ENCODE measurements at places on chromosomes 2 and 18.
A peak's percentile ranks its signal among the peaks of the same experiment; 100 is the strongest.

- DNase-seq: no peak
These were observed 417.1 kb downstream of the HRH4 start for GRCh38 chr18:24877546-24877945.

DNA sequence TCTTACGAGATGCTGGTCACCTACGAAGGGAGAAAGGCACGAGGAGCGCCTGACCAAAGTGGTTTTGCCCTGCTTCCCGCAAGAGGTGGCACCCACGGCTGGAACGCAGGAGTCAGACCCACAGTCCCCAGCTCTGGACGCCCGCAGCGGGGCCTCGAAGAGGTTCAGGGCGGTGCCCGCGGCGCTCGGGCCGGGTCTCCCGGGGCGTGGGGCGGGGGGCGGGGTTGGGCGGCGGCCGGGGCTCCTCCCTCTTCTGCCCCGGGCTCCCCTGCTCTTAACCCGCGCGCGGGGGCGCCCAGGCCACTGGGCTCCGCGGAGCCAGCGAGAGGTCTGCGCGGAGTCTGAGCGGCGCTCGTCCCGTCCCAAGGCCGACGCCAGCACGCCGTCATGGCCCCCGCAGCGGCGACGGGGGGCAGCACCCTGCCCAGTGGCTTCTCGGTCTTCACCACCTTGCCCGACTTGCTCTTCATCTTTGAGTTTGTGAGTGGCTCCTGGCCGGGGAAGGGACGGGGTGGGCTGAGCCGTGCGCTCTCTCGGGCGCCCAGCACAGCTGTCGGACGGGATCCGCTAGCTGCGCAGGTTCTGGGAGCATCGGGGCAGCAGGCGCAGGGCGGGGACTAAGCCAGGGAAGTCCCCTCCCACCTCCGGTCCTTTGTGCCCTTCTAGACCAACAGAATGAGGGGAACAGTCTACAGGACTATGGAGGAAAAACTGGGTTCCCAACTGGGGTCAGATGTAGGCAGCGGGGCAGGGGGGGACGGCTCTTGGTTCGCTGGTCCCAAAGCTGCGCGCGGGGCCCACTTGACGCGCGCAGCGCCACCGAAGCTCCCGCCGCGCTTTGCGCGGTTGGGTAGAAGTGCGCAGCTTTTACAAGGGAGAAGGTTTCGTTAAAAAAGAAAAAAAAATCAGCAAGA is at the start of gene MAL:
Gene MAL (plus strand): TSS at position 303 of the 914 bp plus-strand sequence. CDS start 85 bp downstream, at position 388.
- DNase-seq: no peak

DNA sequence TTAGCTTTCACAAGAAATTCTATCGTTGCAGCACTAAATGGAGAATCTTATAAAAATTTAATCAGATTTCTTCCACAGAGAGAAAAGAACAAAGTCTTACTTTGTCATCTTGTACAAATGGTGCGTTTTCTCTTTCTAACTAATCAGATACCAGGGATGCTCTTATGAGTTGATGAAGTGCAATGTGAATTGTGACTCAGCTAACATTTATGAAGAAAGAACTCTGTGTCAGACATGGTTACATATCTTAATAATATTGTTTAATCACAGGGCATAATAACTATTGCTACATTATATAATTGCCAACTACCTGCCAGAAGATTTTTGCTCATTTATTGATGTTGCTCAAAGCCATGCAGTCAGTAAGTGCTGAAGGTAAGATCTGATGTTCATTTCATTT is 465.0 kb downstream of the CCDC85A start:
- DNase-seq: no peak

GRCh38 chr2:171524018-171524401 is 1.7 kb downstream of the CYBRD1 start:
- no peak for DNase-seq

DNA sequence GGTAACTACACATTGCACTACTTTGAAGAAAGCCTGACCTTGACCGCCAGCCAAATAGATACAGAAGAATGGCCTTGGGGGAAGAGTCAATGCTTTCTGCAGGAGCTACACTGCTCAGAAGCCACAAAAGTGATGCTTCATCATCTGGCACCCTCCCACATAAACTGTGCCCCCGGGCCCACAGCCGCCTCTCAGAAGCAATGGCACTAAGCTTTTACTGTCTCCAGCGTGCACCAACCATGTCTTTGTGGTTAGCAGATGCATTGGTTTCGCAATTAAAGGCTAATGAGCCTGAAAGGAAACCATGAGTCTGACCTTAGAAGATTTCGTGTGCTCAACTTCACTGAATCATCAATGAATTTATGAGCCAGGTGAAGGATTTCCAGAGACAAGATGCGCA is 209.4 kb upstream of the TRIB2 start:
- DNase-seq: peak; percentile 73

DNA sequence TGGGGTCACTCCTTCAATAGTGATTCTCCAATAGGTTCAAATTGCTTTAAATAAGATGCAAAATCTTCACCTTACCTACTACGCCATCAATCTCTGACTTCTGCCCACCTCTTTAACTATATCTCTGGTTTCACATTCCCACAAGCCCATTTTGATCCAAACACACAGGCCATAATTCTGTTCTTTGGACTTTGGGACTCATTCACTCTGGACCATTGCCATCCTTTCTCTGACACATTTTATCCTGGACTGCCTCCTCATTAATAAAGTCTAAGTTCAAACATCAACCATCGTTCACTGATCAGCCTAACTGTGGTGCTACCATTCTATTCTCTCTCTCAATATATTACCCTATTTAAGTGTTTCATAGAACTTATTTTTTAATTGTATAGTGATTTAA is 332.2 kb downstream of the GALNT13 start:
- DNase-seq: no peak

GRCh38 chr18:66761166-66761565 is 157.3 kb upstream of the CDH19 start:
- DNase-seq: no peak

DNA sequence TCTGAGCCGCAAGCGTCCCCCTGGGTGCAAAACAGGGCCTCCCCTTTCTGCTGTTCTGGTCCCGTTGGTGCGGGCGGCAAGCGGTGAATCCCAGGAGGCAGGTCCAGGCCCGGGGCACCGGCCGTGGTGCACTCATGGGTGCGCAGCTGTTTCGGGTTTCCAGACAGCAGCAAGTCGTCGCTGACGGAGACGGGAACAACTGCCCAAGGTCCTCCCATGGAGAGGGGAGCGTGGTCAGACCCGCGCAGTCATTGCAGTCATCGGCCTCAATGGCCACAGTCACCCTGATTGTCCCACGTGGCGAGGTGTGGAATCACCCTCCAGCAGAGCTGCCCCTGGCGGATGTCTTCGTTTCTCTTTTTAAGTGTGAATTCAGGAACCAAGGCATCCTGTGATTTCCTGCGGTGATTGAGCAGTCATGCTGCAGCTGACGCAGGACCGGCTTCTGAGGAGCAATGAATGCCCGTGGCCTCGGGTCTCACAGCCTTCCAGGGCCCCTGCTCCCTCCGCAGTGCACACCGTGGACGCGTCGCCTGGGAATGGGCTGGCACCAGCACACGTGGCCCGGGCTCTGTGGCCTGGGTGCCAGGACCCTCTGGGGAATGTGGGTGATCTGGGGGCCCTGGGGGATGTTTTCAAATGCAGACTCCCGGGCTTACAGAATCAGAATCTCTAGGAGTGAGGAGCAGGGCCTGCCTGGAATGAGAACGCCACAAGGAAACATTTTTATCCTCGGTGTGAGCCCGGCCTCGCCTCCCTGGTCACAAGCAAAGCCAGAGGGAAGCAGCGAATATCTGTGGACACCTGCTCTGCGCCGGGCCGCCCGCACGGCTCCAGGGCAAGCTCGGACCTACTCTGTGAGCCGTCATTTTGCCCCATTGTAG is 244.2 kb upstream of the SALL3 start:
- DNase-seq: no peak

DNA sequence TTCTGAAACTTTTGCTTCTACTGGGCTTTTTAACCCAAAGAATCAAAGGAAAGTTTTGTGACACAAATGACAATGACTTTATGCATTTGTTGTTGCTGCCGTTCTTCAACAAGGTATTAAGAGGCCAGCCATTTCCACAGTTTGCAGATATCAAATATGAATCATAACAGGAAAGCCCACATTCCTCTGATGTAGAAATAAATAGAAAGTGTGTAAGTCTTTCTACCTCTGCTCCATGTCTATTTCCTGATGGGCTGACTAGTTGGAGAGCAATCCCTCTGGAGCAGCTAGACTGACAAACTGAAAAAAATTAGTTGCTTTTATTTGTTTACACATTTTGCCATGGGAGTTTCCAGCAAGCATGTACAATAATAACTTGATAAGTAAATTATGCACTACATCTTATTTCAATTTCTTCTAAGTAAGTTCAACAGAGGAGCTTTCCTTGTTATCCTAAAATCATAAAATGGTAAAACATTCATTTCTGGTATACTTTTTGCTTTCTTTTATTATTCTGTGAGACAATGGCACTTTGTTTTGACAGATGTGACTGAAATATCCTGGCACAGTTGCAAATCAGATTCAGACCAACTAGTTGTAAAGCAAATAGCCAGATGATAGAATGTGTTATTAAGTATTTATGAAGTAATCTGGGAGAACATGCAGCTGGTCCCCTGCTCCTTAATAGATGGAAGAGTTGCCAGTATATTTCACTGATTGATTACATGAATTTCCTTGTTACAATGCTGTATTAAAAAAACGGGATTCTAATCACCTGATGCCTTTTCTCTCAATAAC is 266.7 kb downstream of the METTL4 start:
- DNase-seq: no peak

DNA sequence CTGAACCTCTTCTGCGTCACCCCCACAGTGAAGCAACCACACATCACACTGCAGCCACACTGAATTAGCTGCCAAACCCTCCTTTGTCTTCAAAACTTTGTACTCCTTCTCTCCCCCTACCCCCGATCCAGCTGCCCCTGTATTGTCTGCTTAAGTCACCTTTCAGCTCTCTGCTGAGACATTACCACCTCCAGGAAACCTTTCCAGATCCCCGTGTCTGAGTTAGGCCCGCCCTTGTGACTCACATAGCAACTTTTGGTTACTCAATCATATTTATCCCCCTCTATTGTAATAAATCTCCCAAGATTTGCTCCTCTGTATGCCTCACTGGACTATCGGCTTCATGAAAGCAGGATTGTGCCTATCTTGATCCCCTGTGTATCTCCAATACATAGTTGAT is 82.8 kb upstream of the CDCA7 start:
- DNase-seq: no peak

GRCh38 chr18:77035380-77036187 is 97.0 kb downstream of the MBP start:
- no peak for DNase-seq

- DNase-seq: no peak
These were observed 578.7 kb upstream of the ID2 start for GRCh38 chr2:8103085-8103708.

- no peak for DNase-seq
These were observed 171.2 kb upstream of the GLI2 start for GRCh38 chr2:120564213-120565094.
